ENCODE measurements at places on chromosomes 5 and 9.

DNA sequence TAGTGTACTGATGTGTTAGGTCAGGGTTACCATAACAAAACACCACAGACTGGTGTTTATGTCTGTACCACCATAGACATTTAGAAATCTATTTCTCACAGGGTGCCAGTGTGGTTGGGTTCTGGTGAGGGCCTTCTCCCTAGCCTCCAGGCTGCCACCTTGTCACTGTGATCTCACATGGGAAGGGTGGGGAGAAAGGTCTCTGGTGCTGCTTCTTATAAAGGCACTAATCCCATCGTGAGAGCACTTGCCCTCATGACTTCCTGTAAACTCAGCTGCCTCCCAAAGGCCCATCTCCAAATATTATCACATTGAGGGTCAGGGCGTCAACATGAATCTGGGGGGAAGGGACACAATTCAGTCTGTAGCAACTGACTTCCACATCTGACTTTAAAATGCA, 49.8 kb downstream of the PIK3R1 start:
- DNase-seq: no peak

DNA sequence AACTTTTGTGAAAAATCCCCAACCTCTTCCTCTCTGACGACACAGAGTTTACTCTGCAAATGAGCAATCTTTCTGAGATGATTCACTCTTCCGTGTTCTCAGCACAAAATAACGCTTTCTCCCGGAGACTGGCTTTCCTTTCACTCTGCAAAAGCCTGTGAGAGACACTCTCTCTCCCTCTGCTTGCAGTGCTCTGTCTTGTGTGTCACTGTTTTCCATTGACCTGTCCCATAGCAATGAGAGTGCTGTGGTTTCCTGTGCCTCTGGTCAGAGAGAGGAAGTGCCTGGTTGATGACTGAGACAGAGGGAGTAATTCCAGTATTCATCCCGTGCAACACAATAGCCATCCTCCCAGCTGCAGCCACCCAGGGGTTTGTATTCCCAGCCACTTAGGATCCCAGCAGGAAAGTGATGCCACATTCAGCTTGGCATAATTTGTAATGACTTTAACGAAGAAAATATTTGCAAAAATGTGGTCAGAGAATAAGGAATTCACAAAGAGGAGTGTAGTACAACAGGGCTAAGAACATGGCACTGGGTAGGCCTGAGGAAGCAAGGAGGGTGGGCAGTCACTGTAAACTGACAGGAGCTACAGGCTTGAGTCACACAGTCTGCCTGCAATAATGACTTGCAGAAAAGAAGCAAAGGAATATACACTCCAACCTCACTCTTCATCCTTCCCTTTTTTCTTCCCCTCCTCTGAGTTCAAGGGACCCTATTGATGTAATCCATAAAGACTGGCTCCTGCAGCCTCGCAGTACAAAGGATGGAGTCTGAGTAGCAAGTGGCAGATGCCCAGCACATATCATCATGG, 463.5 kb upstream of the RGMB start:
- DNase-seq: no peak

DNA sequence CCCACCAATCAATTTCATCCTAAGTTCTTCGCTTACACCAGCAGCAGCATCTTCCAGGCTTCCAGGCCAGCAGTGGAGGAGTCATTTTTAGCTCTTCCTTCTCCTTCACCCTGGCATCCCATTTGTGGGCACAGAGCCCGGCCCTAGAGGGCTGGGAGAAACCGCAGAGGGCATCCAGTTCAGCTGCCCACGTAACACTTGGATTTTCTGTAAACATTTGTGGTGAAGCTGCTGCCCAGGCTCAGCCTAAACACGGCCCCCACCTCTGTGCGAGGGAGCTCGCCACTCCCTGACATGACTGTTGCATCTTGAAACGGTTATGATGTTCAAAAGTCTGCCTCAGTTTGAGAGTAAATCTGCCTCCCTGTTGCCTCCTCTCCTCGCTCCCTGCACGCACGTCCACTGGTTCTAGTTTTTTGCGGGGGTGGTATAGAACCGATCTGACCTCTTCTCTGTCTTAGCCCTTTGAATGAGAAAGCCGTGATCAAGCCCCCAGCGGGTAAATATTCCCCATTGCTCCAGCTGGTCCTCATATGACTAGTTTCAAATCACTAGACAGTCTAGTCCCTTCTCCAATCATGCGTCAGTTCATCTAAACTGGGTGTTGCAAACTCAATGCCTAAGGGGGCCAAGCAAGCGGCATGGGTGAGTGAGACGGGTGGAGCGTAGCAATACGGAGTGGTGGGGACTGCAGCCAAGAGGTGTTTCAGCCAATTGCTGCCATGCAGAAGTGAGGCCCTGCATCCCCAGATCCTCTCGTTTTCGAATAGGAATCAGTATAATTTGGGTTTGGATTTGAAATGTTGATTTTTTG, 34.9 kb upstream of the N4BP3 start:
- no peak for DNase-seq

DNA sequence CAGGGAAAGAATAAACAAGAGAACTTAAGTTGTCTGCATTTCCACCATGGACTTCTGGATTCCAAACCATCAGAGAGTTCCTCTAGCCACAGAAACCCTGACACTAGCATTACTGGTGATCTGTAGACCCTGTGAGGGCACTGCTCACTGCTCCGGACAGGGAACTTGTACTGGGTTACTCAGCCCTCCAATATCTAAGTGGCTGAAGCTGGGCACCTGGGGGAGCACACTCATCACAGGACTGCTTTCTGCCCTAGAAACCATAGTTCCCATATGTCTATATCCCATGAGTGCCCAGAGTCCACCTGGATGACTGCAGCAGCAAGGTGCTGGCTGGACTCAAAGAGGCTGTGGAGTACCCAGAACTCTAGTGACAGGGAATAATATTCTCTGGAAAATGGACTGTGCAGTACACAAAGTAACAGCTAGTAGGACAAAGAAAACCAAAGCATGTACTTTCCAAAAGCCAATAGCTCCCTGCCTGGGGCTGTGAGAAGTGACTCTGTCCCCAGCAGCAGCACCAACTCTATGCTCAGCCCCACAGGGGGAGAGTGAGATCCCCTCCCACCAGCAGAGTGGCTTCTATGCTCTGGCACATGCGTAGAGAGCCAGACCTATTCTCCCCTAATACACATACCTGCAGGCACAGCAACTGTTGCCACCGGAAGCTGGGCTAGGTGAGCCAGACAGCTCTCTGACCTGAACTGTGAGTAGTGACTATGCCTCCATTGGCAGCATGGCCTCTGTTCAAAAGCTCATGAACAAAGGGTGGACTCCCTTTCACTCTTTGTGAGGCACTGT, 472.9 kb upstream of the FTMT start:
- DNase-seq: no peak

DNA sequence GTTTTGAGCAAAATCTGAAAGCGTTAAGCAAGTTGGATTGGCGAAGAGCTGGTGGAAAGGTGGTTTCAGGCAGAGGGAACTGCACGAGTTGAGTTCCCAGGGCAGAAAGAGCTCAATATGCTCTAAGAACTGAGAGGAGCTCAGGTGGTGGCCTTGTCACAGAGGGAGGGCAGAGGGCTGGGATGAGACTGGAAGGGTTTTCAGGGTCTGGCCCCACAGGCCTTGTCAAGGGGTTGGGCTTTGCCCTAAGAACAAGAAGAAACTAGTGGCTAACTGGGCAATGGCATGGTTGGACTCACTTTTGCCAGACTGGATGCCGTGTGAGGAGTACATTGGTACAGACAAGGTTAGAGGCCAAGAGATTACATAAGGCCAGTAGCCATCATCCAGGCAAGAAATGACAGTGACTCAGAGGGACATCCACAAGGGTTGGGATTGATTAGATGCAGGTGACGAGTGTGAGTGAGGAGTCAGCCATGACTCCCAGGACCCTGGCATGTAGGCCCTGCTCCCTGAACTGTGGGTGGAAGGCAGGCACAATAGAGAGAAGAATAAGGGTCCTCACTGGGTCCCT, 75.1 kb upstream of the SMIM23 start:
- no peak for DNase-seq

GRCh38 chr9:89612566-89613278, 7.9 kb downstream of the GADD45G start:
- no peak for DNase-seq

GRCh38 chr5:95963650-95964410, 2.2 kb upstream of the ELL2 start:
- no peak for DNase-seq

GRCh38 chr5:170008376-170008775, 28.1 kb upstream of the INSYN2B start:
- DNase-seq: no peak

DNA sequence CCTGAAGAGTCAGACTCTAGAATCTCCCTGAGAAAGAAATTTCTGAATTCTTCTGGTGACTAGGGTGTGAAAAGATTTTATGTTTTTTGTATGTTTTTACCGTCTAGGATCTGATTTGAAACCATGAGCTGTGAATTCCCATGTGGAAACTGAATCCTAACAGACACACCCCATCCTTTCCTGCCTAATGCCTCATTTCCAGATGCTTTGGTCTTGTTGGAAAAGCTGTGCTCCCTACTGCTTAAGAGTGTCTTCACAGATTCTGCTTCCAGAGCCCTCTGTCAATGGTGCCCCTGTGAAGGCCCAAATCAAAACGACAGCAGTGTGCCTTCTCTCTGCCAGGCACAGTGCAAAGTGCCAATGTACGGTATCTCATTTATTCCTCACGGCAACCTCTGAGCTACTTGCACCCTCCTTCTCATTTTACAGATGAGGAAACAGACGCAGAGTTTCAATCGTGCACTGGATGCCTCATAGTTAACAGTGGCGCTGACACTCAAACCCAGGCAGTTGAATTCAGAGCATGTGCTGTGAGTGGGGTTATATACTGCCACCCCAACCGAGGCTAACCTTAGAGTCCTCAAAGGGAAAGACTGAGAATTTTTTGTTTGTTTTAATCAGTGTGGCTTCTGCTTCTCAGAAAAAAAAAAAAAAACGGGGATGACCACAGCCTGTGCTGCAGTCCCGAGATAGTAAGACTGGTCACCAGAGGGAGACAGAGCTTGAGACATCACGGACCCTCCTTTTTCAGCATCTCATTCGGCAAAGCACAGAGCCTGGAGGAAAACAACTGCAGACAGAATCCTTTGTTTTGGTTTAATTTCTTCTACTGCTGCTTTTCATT, 188.4 kb downstream of the SNCAIP start:
- no peak for DNase-seq

- DNase-seq: no peak
These were observed 236.4 kb downstream of the CAAP1 start for GRCh38 chr9:26656003-26656870.

- DNase-seq: no peak
These were observed 58.2 kb upstream of the PRR16 start for GRCh38 chr5:120405923-120406322.

GRCh38 chr5:164352695-164353094, 847.3 kb downstream of the MAT2B start:
- no peak for DNase-seq

- DNase-seq: no peak
These were observed 42.1 kb downstream of the WDR41 start for GRCh38 chr5:77449981-77450380.

DNA sequence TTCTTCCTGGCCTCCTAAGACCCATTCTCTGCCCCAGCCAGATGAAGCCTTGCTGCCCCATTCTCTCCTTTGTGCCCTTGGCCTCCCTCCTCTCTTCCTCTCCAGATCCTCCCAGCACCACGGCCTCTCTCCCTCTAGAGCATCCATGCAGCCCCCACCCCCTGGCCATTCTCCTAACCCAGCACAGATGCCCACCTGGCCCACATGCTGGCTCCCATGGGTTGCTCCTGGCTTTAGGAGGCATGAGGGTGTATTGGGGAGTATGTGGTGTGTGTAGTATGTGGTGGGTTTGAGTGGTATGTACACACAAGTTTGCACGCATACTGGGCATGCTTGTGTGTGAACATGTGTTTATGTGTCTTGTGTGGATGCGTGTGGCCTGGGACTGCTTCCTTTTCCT, 47.1 kb downstream of the FOXI1 start:
- no peak for DNase-seq

DNA sequence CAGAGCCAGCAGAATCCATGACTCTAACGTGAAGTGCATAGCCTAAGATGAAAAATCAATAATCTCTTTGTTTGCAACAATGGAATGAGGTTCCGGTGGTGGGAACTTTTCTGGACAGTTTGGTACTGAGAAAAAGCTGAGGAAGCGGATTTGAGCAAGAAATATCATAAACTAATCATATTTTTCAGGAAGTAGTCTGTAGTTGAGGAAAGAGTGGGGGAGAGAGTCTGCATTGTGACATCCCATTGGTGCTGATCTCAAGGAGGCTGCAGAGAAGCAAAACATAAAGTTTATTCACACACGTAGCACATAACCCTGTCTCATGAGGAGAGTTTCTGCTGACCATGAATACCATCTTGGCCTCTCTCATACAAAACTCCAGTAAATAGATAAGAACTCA, 15.8 kb upstream of the FCHO2 start:
- no peak for DNase-seq

DNA sequence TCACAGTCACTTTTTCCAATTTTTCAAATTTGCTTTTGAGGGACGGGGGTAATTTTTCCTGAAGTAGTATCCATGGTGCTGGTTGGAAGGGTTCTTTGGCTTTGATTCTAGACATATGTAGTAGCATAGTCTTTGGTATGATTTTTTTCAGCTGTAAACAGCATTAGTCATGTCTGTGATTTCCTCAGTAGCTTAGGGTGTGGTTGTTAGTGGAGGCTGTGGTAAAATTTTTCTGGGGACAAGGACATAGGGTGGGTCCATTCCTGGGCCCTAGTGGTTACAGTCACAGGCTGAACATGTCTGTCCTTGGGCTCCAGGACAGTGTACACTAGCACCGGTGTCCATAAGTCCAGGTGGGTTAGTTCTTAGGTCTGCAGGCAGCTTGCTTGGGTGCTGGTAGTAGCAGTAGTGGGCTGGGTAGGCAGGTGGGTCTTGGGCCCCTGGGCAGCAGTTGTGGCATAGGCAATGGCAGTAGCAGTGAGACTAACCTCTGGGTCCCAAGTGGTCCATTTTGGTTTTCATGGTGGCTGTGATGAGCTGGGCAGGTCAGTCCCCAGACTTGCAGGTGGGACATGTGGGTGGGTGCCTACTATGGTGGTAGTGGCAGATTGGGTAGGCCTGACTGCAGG, 100.0 kb upstream of the CXCL14 start:
- DNase-seq: no peak

DNA sequence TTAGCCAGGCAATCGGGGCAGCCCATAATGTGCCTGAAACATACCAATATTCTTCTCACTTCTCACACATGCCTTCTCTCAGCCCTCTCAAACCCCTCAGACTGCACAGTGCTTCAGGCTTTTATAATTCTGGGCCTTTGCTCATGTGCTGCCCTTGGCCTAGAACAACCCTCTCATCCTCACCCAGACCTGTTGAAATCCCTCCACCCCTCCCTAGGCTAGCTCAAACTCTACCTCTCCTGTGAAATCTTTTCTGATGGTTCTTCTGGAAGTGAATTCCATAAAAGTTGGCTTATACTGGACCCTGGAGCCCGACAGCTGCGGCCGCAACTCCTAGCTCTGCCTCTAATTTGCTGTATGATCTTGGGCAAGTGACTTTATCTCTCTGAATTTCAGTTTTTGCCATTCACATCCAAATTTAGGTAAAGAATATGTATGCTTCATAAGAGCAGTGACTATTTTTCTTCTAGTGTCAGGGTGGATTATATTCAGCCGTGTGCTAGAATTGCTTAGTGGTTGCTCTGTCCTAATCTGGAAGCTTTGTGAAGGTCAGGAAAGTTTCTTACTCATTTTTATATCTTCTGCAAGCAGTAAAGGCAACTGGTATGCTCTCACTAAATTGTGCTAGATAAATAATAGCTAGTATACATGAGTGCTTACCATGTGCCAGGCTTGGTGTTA, 221.4 kb downstream of the MAPKAP1 start:
- no peak for DNase-seq
